Heart right ventricle (tissue), 16 donors: ENCODE measurements at places on chromosomes 3 and 15. TPM values are rescaled to one million over a fixed set of nuclear protein-coding genes. Genes with fewer than 3 reads are reported as not detected.

The TRPC1 gene
- polyA plus RNA-seq: 22.4 TPM

The GPR15 gene
- polyA plus RNA-seq: not detected

The EEFSEC gene
- polyA plus RNA-seq: 18.1 TPM

DNA sequence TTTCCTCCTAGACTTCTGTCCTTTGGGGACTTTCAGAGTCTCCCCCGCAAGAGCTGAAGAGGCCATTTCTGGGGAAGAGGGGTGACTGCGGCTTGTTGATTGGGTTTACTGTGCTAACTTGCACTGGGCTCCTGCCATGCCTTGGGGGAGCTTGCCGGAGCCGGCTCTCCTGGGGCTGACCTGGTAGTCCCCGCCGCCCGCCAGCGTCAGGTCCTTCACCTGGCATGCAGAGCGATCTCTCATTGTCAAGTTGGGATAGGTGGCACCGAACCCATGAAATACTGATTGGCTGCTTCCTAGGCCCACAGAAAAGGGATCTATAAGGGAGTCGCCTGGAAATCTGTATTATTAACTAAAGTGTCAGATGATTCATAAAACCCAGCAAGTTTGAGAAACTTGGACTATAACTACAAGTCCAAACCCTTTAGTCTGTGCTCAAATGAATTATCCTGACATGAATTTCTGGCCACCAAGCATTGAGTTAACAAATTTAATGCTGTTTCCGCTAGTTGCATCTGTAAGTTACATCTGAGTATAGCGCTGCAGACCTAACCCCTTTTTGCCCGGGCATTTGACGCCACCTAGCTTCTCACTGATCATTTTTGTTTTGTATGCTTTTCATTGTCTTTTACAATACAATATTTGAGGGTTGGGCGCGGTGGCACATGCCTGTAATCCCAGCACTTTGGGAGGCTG is 607 bp upstream of the IMP3 start:
- no peak for DNase-seq

GRCh38 chr15:36954486-36954885 is 145.9 kb downstream of the MEIS2 start:
- DNase-seq: no peak

DNA sequence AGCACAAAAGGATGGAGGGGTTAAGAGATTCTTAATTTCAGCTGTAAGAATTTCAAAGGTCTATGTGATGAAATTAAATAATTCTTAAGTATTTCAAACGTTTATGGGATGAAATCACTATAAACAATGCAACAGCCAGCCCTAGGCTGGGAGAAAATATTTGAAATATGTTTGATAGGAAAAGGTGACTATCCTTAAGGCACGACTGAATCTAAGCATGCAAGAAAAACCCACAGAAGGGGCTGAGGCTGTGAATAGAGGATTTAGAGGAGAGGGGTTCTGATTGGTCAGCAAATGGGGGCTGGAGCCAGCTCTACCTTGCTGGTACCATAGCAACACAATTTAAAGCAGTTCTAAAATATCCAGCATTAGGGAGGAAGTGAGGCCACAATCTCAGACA is 220.8 kb upstream of the ATP10A start:
- no peak for DNase-seq

DNA sequence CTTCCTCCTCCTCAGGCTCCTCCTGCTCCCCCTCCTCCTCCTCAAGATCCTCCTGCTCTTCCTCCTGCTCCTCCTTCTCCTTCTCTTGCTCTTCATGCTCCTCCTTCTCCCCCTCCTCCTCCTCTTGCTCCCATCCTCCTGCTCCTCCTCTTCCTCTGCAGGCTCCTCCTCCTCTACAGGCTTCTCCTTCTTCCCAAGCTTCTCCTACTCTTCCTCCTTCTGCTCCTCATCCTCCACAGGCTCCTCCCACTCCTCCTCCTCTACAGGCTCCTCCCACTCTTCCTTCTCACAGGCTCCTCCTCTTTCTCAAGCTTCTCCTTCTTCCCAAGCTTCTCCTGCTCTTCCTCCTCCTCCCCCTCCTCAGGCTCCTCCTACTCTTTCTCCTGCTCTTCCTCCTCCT is 47.7 kb downstream of the WNT7A start:
- no peak for DNase-seq

- DNase-seq: no peak
These were observed 34.4 kb downstream of the POC1A start for GRCh38 chr3:52119826-52120225.

GRCh38 chr3:52771334-52771681 is 568 bp upstream of the NEK4 start:
- no peak for DNase-seq

DNA sequence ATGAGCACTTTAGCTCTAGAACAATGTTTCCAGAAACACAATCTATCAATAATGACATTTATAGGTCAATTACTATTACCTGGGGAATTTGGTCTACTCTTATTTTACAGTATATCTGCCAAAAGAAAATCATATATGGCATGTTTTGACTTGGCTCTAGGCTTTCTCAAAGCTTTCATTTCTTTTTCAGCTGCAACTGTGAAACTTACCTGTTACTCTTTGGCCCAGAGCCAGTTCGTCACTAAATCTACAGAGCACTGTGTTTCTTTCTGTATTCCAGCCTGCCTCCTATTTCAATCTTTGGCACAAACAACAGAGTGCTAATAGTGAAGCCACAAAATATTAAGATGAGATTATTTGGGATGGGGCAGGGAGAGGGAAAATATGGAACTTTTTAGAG is 76.0 kb downstream of the P2RY1 start:
- DNase-seq: no peak

DNA sequence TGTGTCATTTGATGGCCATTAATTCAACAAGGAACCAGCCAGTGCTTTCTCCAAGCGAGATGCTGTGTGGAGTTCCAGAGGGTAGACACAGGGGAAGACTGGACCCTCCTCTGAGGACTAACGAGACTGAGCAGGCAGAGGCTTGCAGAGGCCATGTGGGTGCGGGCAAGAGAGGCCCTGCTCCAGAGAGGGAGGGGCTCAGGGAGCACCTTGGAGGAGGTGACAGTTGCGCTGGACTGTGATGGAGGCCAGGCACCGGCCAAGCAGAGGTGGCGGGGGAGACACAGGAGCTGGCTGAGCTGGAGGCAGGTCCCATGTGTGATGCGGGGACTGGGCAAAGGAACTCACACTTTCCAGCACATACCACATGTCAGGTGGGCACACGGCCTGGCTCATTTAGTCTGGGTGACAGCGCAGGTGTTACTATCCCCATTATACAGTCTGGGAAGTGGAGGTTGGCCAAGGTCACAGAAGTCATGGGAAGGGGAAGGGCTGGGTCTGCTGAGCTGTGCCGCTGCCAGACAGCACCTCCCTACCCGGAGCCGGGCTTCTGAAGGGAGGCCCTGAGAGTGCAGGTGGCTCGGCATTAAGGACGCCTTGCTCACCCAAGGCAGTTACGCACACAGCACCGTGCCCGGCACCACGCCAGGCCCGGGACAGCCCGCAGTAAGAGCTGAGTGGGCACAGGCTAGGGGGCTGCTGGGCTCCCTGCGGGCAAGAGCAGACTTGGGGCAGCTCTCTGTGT is 3.7 kb downstream of the MELTF start:
- DNase-seq: no peak

DNA sequence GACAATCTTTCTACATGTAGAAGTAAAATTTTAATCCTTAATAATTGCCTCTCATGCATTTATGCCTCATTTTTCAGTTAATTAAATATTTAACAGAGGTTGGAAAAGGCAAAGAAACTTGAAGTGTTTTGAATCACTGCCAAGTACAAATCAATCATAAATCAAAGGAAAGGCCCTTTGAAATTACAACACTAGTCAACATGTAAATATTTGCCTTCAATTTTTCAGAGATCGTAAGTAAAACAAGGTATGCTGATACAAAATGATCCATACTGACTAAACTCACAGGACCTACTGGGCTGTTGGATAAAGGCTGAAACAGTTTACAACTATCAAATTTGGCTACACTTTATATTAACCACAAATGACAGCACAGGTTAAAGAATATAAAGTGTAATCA is 33.9 kb downstream of the ZBBX start:
- DNase-seq: no peak

GRCh38 chr3:50320853-50321335 is 1.7 kb downstream of the HYAL2 start:
- peak; percentile 83 for DNase-seq

- DNase-seq: no peak
These were observed 366.6 kb downstream of the SOX2 start for GRCh38 chr3:182078316-182078715.

GRCh38 chr3:185631508-185632206 is 45.6 kb downstream of the SENP2 start:
- no peak for DNase-seq

DNA sequence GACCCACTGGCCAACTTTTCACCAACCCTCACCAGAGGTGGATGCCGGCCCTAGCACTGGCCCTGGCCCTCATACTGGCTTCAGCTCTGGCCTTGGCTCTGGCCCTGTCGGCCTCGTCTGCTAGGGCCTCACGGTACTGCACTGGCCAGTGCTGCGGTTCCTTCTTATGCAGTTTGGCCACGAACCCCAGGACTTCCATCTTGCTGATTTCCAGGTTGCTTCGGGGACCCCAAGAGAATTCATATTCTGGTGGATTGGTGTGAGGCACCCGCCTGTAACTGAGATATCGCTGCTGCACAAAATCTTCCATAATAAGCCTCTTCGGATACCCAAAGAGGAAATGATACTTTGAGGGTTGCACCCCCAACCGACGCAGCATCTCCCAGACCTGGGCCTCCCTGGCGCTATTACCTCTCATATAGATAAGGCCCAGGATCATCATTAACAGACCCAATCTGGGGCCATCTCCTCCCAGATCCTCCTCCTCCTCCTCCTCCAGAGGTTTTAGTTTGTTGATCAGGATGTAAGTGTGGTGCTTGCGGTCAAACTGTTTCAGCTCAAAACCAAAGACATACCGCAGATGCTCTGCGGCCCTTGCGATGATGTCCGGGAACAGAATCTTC is 883 bp downstream of the MAGEF1 start:
- DNase-seq: no peak

GRCh38 chr3:153768561-153769469 is 352.4 kb upstream of the ARHGEF26 start:
- no peak for DNase-seq

- DNase-seq: no peak
These were observed 21.0 kb upstream of the PCSK6 start for GRCh38 chr15:101510212-101511197.

GRCh38 chr15:98870788-98871187 is 136.8 kb downstream of the PGPEP1L start:
- DNase-seq: peak; percentile 62

- DNase-seq: no peak
These were observed 50.4 kb downstream of the CCR4 start for GRCh38 chr3:33001889-33002288.

- no peak for DNase-seq
These were observed 509.9 kb downstream of the OCA2 start for GRCh38 chr15:27589260-27589659.

DNA sequence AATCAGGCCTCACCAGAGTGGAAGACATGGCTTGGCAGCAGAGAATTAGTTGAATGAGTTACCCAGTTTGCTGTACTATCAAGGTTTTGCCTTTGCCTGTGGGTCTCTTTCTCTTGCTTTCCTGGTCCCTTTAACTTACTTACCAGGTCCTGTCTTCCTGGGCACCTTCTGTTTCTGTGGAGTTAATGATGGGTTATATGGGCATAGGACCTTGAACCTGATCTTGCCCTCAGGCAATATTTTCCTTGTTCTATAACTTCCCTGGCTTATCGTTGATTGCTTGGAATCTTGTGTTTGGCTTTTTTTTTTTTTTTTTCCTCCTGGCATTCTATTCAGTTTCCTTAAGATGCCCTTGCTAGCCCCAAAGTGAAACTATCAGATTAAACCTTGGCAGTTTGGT is 106.8 kb downstream of the HHLA2 start:
- DNase-seq: no peak
